ENCODE measurements at places on chromosomes 7 and 10. TPM values are rescaled to one million over a fixed set of nuclear protein-coding genes. Genes with fewer than 3 reads are reported as not detected.
A peak's percentile ranks its signal among the peaks of the same experiment; 100 is the strongest.

- DNase-seq = no peak
Measured at GRCh38 chr7:22216309-22216708, 140.6 kb downstream of the RAPGEF5 start.

DNA sequence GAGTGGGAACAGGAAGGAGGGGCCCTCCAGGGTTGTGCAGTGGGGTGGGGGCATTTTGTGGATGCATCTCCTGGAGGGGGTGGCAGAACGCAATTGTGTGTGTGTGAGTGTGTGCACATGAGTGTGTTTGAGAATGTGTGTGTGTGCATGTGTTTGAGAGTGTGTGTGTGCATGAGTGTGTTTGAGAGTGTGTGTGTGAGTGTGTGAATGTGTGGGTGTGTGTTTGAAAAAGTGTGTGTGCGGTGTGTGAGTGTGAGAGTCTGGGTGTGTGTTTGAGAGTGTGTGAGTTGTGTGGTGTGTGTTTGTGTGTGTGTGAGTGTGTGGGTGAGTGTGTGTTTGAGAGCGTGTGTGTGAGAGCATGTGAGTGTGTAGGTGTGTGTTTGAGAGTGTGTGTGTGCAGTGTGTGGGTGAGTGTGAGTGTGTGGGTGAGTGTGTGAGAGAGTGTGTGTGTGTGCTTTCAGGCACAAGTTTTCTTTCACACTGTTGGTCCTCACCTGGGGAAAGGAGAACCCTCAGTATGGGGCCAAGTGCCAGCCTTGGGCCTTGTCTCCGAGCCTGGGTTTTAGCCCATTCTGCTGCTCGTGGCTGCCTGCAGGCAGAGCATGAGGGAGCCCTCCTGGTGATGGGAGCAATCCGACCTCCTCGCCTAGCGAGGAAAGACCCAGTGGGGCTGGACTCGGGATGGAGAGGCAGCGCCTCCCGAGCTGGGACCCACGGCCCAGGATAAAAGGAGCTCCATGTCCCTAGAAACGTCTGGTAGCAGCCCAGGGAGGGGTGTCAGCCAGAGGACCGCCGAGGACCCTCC is 35.6 kb downstream of the CDH23 start:
- peak; percentile 62 for DNase-seq

- DNase-seq = no peak
Measured at GRCh38 chr10:114714281-114714741, 56.2 kb upstream of the ABLIM1 start.

CYP2C8 gene
- total RNA-seq = 0.57 TPM

DNA sequence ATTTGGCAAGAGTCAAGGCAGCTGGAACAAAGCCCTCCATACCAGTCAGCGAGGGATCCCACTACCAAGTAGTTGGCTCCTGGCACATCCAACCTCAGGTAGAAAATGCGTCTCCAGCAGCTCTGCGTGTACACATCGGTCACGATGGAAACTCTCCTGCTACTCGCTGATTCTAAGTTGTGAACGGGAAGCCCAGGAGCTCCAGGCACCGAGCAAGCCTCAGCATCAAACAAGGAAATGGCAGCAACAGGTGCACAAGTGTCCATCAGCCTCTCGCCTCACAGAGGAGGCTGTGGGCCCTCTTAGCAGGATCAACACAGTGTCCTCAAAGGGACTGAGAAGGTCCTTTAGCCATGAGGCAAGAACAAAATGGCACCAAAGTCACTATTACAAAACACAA is 127.0 kb downstream of the TCERG1L start:
- DNase-seq = peak; percentile 60

IQCE gene
- 19.1 TPM for total RNA-seq

DNA sequence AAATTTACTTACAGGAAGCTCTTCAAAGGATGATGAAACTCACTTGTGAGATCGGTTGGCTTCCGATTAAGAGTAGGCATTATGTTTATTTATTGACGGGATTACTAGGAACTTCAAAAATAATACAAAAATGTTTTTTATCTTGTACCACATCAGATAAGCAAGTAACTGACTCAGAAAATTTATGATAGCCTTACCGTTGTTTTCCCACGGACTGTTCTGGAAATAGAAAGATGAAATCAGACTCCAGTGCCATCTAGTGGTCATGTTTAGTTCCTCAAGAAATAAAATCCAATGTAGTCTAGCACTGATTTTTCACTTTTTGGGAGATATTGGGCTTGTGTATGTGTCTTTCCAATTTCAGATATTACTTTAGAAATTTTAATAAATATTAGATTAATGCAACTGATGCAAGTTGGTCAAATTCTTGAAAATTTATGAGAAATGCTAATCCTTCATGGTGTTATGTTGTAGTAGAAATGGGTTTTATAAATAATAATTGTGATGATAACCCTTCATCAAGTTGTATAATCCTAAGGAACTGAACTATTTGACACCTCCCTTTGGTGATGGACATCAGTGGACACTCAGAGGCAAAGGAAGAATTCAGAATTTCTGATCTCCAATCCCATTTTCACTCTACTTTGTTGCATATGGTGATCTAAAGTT is 168.8 kb downstream of the TMEM26 start:
- no peak for DNase-seq

DNA sequence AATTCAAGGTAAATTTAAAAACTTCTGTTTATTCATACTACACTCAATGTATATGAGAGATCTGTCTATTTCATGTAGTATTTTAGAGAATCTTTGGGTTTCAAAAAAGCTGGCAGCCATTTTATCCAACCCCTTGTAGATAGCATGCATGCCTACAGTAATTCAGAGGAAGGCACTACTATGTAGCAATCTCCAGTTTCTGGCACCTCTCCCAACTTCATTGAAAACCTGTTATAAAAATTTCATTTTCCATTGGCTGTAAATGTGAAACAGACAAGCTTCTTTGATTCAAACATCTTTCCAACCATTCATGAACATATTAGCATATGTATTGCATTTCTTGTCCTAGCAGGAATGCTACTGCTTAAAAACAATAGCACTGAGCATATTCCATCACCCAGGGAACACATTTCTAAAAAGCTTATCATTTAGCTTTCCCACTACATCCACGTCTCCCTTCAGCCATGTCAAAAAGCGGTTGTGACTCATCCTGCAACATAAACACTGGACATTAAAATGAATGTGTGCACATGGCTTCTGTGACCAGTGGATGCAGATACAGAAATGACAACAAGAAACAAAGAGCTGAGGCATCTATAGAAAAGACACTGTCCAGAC is 330.4 kb upstream of the AOAH start:
- DNase-seq = no peak

KCNH2 gene
- 37.3 TPM for total RNA-seq

DNA sequence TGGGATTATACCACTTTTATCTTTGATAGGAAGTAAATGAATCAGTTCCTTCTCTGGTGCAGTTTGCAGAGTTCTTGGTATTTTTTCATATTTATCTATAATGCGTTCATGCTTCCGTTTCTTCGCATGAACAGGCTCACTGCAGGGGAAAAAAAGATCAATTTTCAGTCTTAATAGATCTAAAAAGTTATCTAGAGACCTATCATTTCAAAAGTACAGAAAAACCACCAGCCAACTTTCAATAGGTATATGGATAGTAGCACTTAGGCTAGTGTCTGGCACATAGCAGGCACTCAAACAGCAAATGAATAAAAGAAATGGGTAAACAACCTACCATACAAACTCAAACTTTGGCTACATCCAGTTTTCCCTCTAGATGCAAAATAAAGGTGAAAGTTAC is 5.5 kb downstream of the NOC3L start:
- DNase-seq = no peak

DNA sequence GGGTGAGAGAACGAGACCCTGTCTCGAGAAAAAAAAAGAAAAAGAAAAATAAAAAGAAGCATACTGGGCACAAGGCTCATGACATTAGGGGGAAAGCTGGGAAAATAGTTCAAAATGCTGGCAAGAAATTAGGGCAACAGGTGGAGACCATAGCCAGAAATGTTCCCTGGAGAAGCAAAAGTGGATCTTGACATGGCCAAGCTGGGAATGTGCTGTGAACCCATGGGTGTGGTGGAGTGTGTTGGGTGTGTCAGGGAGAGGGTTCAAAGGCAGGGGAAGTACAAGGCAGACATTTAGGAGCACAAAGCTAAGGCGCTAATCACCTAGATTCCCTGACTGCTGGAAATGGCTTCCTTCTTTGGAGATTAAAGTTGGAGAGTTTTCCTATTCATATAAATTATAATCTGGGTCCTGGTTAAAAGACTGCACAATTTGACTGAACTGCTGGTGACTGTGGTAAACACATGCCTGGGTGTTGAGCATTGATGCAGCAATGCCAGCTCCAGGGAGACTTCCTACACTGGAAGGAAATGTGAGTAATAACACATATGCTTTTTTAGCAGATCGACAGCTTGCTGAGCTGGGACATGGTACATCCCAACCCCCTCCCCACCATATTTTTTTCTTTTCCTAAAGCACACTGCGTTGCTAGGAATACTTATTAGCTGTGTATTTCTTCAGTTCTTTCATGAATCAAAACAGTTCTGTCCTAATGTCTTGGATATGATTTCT is 70.1 kb upstream of the ARHGAP21 start:
- DNase-seq = no peak

GRCh38 chr10:117903854-117904253 is 142.9 kb downstream of the RAB11FIP2 start:
- no peak for DNase-seq

PNLIPRP1 gene
- total RNA-seq = not detected

RAB19 gene
- total RNA-seq = not detected

DNA sequence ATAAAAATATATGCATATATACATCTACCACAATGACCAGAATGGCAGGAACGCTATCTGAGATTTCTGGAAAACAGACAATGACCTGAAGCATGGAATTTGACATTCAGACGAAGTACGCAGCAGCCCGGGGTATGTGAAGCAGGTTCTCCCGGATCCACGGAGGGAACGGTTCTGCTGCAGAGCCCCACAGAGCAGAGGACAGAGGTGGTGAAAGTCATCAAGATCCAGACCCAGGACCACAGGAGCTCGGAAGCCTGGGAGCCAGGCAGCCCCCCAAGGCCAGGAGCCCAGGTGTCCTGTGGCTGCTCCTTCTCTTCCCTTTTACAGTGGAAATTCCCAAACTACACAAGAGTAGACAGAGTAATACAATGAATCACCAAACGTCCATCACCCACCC is 42.1 kb upstream of the DNAAF5 start:
- DNase-seq = peak; percentile 52

DNA sequence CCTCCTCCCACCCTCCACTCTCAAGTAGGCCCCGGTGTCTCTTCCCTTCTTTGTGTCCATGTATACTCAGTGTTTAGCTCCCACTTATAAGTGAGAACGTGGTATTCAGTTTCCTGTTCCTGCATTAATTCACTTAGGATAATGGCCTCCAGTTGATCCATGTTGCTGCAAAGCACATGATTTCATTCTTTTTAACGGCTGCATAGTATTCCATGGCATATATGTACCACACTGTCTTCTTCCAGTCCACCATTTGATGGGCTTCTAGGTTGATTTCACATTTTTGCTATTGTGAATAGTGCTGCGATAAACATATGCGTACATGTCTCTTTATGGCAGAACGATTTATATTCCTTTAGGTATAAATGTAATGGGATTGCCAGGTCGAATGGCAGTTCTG is 51.0 kb downstream of the FAM171A1 start:
- no peak for DNase-seq

OR2A42 gene
- not detected for total RNA-seq

DNA sequence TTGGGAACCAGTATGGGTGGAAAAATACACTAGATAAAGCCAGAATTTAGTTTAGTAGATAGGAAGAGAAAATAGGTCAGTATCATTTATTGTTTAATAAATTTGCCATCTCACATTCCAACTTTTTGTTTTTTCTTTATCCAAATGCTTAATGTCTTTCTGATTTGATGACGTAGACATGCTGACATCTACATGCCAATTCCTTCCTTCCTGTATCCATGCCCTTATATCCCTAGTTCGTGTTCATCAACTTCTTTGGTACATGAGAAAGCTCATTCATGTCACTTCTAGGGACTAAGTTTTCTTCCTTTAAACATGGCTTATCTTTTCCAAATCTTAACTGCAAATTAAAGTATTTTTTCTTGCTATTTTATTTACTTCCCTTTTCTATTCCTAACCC is 30.5 kb upstream of the ING3 start:
- no peak for DNase-seq

DNA sequence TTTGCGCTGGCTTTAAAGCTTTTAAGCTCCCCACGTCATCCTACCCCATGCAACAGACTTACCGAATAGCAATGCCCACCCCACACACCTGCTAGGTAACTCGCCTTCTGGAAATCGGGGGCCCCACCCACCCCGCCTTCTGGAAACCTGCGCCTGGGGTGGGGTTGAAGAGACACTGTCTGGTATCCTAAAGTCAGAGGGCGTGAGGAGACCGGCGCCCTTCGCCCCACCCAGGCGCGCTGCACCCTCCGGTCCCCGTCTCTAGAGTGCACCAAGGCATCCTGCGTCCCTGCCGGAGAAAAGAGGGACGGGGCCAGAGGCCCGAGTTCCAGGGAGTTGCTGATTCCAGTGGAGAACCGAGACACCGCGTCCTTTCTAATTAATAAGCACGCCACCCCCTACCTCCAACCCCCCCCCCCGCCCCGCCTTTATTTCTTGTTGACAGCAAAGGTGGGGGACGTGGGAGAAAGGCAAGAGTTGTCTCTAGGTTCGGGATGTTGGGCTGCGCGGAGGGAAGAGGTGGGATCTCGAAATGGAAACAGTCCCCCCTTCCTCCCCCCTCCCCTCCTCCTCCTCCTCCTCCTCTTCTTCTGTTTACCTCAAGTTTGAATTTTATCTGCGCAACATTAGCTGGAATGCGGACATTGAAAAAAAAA is 220.9 kb upstream of the MKLN1 start:
- peak; percentile 86 for DNase-seq

DNA sequence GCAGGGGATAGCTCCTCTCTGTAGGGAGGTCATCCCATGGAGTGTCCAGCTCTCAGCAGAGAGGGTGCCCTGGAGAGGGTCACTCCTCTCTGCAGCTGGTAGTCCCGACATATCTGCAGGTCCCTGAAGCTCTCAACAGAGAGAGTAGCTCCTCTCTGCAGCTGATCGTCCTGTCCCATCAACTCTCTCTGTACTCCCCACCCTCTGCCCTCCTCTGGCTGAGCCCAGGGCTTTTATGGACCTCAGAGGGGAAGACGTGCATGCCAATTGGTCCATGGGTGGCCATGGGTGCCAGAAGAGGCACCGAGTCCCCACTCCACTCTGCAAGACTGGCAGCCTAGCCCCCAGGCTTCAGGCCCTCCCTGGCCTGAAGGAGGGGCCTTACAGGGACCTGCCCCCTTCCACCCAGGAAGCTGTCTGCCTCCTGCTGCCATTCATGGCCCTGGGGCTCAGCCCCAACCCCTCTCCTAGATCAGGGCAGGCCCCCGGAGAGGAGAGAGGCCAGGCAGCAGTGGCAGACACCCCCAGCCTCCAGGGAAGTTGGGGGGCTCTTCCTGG is 9.0 kb upstream of the BLVRA start:
- no peak for DNase-seq

DNA sequence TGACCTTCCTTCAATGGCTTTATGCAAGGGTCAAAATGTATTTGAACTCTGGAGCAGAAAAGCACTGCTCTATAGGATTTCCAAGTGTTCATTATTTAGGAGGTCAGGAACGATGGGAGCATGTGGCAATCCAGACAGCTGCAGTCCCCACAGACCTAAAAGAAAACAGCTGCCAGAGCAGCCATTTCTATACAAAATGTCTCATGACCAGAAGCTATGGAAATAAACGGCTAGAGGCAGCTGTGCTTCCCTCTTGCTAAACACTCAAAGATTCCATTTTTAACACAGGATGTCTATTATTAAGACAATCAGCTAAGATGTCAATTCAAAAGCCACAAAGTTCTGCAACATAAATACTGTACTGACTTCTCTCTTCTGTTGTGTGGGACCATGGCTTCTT is 879.1 kb upstream of the C7orf33 start:
- DNase-seq = no peak

Data from posterior vena cava (tissue), 2 donors.